ENCODE measurements at places on chromosomes 3 and 15. TPM values are rescaled to one million over a fixed set of nuclear protein-coding genes. Genes with fewer than 3 reads are reported as not detected.

The CHL1 gene
- not detected for polyA plus RNA-seq

The FAM3D gene
- not detected for polyA plus RNA-seq

The DPPA2 gene
- polyA plus RNA-seq: not detected

The DNASE1L3 gene
- polyA plus RNA-seq: not detected

The ARPP21 gene
- polyA plus RNA-seq: not detected

The BFSP2 gene
- polyA plus RNA-seq: not detected
